T-helper 22 cell (primary cell): ENCODE measurements at places on chromosomes 3 and 15.

DNA sequence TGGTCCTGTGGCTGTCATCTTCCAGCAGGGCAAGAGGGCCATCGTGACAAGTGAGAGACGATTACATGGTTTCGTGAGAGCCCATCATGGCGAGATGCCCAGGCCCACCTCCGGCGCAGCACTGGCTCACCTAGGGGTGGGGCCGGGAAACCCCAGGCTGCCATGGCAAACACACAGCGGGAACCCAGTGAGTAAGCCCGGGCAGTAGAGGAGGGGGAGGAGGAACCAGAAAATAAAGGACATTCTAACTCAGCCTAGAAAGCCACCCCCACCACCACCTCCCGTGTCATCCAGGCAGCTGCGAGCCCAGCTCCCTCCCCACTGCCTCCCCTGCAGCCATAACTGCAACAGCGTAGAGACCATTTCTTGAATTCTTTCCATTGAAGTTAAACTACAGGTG lies 52.3 kb downstream of the PCSK6 start:
- no peak for DNase-seq

GRCh38 chr3:3665961-3666640 lies 133.1 kb upstream of the LRRN1 start:
- DNase-seq = no peak

GRCh38 chr3:64983583-64984359 lies 296.0 kb upstream of the ADAMTS9 start:
- DNase-seq = no peak

DNA sequence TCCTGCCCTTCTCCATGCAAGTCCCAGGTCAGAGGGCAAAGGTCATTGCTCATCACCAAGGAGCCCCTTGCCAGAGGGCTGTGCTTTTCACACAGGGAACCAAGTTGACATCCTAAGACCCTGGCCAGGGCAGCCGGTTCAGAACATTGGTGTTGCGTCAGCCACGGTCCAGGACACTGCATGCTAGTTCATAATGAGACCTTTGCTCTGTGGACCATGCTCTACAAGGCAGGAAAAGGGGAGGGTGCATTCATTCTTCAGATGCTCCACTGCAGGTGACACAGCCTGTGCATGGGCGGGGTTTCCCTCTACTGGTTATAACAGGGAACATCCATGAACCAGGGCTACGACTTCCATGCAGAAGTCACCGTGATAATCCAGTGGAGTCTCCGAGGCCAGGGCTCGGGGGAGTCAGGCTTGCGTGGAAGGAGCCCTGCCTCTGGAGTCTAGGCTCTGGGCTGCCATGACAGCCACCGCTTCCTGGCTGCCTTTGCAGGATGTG lies 81.6 kb downstream of the OCA2 start:
- no peak for DNase-seq

GRCh38 chr3:131544557-131544956 lies 41.8 kb upstream of the MRPL3 start:
- DNase-seq = no peak

GRCh38 chr3:12986986-12987385 lies 86.2 kb downstream of the IQSEC1 start:
- no peak for DNase-seq

DNA sequence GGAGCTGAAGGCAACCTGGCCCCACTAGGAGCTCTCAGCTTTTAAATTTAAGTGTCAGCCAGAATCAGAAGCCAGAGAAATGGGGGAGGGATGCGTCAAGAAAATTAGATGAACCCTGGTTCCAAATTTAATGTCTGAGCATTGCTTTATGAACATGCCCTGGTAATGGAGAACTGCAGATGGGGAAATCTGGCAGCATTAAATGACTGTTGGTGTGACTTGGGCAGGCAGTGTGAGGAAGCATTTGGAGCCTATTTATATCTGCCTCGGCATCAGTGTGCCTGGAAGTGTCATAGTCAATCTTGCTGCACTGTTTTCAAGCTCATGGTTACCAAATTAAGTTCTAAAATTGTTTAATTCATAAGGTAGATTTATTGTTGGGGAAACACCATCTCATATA lies 29.0 kb downstream of the NME9 start:
- no peak for DNase-seq

GRCh38 chr3:169687603-169688002 lies 24.1 kb upstream of the MECOM start:
- DNase-seq = no peak

DNA sequence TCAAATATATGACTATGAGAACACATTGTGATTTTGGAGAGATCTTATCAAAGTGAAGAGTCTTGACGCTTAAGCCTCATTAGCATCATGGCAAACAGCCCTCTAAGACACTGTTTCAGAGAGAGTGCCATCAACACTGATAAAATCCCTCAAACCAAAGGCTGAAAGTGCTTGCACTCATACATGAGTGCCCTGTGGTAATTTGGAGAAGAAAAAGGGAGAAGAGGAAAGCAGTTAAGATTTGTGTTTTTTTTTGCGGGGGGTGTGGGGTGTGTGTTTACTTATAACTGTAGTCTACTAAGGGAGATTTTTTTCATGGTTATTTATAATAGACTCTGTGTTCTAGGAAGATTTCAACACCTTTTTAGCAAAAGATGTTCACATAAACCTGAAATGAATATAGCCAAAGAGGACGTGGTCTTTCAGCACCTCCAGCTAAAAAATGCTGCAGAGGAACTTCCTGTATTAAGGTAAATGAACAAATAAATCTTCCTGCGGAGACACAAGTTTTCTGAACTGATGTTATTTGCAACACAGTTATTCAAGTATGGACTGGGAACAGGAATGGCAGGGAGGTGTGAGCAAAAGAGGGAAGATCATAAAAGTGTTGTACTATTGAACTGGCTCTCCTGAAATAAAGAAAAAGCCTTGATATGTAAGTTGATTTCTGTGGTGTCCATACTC lies 81.9 kb upstream of the TGFBR2 start:
- DNase-seq = no peak

DNA sequence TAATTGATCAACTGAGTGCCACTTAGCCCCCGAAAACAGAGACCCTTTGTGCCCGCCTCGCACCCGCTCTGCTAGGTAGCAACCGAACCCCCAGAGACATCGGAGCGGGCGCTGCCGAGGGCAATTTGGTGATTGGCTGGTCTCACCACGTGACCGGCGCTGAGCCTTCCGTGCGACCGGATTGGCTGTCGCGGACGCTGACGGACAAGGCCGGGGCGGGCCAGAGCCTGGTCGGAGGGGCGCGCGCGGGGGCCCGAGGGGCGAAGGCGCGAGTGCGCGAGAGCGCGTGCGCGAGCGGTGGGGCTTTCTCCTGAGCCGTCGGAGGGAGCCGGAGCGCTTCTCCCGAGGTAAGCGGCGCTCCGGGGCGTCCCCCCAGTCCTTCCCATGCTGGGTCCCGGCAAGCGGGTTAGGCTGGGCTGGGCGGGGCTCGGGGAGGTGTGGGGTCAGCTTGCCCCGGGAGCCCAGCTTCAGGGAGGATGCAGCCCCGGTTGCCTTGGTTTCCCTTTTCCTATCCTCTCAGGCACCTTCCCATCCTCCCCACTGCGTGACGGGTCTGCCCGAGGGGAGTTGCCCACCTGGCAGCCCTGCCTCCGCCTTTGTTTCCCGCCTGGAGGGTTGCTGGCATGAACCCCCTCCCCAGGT lies at the start of gene TMEM108:
TSS of gene TMEM108 (plus strand) at position 303 of the 642 bp plus-strand sequence.
- DNase-seq = no peak

GRCh38 chr3:107430996-107431245 lies 53.7 kb downstream of the CCDC54 start:
- DNase-seq = peak; percentile 0

GRCh38 chr15:90004252-90004651 lies 3.1 kb downstream of the ZNF710 start:
- no peak for DNase-seq

GRCh38 chr15:75468913-75469598 lies 17.6 kb upstream of the SIN3A start:
- DNase-seq = no peak

- DNase-seq = no peak
Observed at GRCh38 chr15:42045211-42045615, 24.4 kb upstream of the PLA2G4E start.

DNA sequence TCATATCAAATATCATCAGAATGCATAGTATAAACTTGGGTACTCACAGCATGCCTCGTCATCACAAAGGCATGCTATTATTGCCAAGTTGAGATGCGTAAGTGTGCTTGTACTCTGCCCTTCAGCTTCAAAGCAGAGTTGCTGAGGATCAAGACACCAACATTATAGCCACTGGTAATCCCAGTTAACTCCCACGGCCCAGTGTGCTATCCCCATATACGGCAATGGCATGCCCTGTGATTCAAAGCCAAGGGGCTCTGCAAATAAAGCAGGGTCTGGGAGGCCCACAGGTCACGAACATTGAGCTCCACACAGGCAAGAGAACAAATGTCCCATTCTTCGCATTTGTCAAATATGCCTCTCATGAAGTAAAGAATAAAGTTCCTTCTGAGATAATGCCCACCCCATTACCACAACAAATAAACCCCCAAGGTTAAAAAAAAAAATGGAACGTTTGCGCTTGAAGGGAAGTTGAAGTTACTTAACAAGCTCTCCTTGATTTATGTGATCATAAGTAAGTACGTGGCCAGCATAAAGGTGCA lies 298.1 kb upstream of the NECTIN3 start:
- DNase-seq = no peak

DNA sequence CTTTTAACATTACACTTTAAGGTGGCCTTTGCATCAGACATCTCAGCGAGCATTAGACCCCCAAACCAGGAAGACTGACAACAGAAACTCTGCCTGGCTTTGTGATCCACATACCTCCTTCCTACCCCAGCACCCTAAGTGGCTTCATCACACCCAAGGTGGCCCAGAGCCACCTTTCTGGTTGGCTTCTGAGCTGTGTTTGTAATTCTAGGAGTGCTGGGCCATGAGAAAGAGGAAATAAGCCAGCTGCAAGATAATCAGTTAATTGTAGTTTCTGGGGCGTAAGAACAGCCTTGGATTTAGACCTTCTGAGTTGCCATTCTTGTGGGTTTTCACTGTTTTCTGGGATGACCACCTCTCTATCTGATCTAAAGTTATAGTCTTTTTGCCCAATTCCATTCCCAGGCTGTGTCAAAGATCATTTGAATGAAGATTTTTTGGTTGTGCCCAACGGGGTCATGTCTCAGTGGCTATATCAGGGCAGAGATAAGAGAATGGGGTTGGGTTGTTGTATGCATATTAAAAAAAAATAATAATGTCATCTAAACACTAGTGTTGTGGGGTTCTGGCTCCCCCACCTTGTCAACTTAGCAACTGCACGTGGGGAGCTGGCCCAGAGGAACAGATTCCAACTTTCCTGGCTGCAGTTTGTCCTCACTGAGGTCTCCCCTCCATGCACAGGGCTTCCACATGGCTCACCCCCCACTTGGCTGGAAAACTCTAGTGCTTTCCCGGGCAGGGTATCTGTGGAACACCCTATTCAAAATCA lies 234.8 kb upstream of the WNT5A start:
- no peak for DNase-seq

- DNase-seq = peak; percentile 6
Observed at GRCh38 chr3:72665701-72666446, 182.4 kb downstream of the SHQ1 start.

DNA sequence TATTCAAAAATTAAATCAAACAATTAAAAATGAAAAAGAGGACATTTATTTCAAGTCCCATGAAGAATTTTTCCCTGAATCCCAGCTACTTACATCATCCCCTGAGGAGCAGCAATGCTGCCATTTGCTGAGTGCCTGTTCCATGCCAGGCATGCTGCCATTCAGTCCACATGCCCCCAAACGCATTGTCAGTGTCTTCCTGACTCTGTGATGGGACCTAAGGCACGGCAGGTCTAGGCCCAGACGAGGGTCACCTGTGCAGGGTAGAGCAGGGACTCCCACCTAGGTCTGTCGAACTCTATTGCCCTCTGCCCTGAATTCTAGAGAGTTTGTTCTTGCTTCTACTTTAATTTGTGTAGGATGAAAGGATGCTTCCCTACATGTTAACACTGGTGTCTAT lies 7.0 kb downstream of the PSTPIP1 start:
- no peak for DNase-seq

DNA sequence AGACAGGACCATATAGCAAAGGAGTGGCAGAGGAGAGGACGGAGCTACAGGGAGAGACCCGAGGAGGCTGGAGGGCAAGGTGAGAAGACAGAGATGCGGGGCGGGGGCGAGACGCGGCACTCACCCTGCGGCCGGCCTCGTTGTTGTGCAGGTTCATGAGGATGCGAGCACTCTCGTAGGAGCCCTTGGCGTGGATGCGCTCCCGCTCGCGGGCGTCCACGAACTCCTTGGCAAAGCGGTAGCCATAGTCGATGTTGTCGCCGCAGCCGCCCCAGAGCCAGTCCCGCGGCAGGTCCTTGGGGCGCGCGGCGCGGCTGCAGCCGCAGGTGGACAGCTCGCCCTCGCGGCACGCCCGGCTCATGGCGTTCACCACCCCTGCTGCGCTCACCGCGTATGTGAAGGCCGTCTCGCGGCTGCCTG lies 12.9 kb downstream of the WNT5A start:
- no peak for DNase-seq

DNA sequence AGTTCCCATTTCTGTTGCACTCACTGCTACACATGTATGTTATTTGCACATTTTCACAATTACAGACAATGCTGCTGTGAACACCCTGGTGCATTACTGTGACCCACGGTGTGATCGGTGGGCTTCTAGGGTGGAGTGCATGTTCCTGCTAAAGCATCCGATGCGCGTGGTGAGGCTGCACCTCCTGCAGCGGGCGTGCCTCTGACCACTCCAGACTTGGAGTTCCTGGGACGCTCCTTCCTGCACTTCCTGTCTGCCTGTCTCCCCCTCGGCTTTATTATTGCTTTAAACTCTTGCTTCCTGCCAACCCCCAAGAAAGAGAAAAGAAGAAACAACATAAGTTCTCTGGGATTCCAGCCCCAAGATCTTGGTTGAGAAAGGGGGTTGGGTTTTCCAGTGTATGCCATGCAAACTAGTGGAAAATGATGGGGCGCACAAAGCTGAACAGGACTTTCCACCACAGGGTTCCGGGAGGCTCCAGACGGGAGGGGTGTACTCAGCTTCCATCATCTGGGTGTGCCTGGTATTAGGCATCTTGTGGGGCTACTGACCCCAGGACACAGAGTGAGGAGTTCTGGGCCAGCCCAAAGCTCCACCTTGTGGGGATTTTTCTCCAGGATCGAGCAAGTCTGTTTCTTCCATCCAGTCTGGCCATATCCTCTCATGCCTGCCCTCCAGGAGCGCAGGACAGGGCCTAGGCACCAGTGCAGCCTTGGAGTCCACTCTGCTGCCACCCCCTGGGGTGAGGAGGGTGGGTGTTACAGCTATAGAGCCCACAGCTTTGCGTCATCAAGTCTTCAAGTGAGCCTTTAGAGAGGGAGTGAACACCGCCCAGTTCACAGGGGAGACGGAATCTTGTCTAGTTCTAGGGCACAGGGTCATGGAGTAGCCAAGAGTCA lies 11.2 kb downstream of the RPL32 start:
- no peak for DNase-seq

GRCh38 chr3:122618614-122619013 lies 41.2 kb downstream of the PARP15 start:
- no peak for DNase-seq

DNA sequence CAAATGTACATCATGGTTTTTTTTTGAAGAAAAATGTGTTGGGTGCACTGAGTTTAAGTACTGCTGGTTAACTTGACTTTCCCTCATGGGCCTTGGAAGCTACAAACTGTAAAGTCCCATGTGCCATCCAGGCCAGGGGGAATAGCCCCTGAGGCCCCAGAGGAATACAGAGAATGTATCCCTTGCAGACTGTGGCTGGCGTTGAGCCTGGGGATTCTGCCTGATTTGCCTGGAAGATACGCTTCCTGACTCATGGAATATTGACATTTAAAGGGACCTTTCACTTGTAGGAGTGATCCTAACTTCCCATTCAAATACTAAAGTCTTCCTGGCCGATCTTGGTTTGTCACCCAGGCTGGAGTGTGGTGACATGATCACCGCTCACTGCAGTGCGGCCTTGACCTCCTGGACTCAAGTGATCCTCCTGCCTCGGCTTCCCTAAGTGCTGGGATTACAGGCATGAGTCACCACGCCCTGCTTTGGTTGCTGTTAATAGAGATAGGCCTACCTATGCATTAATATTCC lies 42.0 kb downstream of the ADAMTSL3 start:
- no peak for DNase-seq
